Motor neuron (in vitro differentiated cells): ENCODE measurements at places on chromosomes 16 and 17.

DNA sequence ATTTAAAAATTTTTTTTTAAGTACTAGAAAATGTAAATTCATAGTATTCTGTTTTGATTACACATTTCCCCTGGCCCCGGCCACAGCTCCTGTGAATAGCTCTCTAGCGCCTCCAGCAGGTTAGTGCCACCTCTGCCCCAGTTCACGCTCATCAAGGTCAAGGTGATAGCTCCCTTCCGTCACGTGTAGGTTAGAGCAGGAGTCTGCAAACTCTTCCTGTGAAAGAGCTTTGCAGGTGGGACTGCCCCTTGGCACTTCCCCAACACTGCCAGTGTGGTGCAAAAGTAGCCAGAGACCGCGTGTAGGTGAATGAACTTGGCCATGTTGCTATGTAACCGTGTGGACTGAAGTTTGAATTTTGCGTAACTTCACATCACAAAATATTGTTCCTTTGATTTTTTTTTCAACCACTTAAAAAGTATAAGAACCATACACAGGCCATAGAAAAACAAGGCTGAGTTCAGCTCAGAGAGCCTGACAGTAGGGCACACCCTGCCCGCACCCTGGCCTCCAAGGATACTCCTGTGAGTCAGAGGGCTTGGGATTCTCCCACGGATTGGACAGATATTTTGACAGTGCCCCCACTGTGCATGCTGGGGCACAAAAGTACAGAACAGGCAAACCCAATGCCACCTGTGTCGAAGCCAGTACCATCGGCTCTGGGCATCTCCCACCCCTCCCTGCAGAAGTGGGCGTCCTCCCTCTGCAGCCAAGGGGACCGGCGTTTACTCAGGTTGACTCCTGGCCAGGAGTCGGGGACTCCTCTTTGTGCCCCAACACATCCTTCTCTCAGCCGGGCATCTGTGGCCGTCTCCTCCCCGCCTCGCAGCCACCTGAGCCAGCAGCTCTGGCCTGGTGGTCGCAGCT, 92.0 kb upstream of the CHMP6 start:
- ATAC-seq: no peak

GRCh38 chr16:77112746-77113145, 78.2 kb upstream of the MON1B start:
- no peak for ATAC-seq

GRCh38 chr16:72311426-72311825, 139.5 kb upstream of the PMFBP1 start:
- ATAC-seq: no peak

GRCh38 chr16:89534252-89534756, 26.1 kb downstream of the SPG7 start:
- no peak for ATAC-seq

DNA sequence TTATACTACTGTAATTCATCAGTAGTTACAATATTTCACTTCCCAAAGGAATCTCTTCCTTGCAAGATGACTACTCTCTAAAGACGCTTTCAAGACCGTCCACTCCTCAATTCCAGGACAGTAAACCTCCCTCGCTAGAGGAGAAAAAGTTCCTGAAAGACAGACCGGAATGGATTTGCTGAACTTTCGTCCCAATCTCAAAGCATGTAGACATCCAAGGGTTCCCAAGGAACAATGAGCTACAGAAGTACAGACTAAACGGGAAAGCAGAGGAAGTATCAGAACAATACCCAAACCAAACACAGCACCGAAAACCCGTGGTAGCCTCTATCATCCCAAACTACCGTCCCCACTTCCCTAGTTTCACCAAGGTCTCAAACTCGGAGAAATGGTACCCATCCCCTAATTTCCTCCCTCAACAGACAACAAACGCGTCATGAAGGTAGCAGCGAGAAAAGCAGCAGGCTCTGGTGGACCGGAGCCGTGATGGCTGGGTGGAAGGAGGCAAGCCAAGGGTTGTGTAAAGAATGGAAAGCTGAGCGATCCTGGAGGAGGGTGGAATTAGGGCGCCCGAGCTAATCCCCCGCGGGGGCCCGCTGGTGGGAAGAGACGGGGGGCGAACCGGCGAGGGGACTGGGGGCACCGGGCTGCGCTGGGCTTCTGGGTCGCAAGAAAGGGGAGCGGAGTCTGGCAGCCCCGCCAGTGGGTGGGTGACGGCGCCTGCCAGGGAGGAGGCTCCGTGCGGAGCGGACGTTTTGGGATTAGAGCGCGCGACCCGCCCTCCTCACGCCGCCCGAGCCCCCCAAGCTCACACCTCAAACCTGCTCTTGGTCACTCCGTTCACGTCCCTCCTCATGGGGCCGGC, 647 bp downstream of the FBXL20 start:
- ATAC-seq: no peak

GRCh38 chr17:17743391-17744112, 62.3 kb downstream of the RAI1 start:
- ATAC-seq: no peak

GRCh38 chr16:12543700-12544476, 259.8 kb downstream of the CPPED1 start:
- ATAC-seq: no peak

GRCh38 chr16:57562066-57562465, 19.6 kb downstream of the ADGRG5 start:
- ATAC-seq: no peak

- no peak for ATAC-seq
Measured at GRCh38 chr17:27651411-27652345, 20.7 kb downstream of the LGALS9 start.

DNA sequence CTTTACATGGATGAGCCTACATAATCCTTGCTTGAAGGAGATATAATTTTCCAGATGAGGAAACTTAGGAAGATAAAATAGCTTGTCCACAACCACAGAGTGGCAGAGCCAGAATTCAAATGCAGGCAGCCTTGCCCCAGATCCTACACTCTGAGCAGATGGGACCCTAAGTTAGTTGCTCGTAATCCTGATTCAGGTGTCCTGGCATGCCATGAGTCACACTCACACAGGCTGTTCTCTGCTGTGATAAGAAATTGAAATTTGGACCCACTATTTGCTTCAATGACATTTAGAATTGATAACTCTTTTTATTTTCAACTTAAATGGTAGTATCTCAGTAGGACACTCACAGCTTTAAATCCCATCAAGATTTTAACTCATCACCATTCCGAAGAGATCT, 150.7 kb upstream of the CACNG5 start:
- ATAC-seq: no peak

DNA sequence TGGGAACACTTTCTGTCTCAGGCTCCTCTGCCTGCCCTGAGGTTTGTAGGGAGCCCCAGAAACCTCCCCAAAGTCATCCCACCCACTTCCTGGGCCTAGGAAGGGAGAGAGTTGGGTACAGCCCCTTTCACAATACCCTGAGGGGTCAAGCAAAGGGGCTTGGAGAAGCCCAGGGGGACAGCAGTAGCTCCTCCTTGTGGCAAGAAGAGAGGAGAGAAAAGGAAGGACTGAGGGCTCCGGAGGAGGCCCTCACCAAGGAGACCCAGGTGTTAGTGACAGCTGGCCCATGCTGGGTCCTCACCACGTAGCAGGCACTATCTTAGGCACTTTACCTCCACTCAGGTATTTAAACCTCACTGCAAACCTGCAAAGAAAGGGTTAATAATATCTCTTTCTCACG, 112.8 kb downstream of the IRX5 start:
- no peak for ATAC-seq

DNA sequence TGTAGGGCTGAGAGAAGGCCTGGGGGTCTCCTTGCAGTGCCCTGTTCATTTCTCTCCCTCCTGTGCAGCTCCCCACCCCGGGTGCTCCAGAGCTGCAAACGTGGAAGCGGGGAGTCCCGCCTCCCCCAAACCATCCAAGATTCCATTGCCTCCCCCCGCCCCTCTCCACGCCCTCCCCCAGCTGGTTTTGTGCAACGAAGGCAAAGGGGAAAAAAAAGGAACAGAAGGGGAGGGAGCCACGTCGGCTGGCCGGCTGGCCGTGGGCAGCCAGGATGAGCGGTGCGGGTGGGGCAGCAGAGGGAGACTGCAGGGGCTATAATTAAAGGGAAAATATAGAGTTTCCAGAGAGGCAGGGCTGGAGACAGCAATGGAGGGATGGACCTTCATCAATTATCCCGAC, 1.7 kb upstream of the COL1A1 start:
- no peak for ATAC-seq
